ENCODE measurements at places on chromosomes 11 and 22.

- DNase-seq, result no peak
These were observed 3.4 kb upstream of the MOGAT2 start for GRCh38 chr11:75714211-75714610.

- DNase-seq, result no peak
These were observed 81.1 kb upstream of the KCNQ1OT1 start for GRCh38 chr11:2780850-2781407.

GRCh38 chr11:47617417-47617809 lies 23.2 kb upstream of the C1QTNF4 start:
- no peak for DNase-seq

DNA sequence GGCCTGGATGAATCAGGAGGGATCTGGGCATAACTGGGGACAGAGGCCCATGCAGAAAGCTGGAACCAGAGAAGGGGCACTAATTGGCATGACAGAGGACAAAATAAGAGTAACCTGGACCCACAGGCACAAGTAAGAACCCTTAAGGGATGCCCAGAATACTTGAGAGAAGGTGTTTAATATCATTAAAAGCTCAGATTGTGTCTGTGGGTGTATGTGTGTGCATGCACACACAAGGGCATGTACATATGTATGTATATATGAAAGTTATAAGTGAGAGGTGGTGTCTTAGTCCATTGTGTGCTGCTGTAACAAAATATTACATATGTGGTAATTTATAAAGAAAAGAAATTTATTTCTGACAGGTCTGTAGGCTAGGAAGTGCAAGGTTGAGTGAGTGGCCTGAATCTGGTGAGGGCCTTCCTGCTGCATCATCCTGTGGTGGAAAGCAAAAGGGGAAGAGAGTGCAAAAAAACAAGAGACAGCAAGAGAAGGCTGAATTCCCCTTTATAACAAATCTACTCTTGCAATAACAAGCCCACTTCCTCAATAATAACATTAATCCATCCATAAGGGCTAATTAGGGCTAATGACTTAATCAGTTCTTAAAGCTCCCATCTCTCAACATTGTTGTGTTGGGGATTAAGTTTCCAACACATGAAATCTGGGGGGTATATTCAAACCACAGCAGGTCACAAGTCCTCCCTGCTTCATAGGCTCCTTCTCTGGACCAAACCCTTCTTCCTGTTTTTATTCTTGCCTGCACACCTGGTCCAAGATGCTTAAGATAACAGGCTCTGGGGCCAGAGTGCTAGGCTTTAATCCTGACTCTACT lies 68.3 kb upstream of the POU2AF2 start:
- no peak for DNase-seq

GRCh38 chr22:27996529-27996925 lies 77.5 kb upstream of the PITPNB start:
- no peak for DNase-seq

DNA sequence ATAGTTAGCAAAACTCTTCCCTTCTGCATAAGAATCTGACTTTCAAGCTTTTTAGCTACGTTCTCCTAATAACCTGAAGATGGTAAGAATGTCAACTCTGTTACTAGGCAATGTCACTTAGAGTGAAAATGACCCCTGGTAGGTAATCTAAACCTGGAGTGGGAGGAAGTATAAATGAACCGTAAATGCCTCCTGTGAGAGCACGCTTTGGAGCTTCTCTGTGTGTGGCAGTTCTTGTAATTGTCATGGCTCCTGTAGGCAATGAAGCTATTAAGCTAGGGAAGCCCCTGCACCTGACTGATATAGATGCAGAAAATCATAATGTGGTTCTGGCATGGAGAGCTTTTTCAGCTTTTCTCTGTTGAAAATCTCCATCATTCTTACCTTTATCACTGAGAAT lies 29.4 kb downstream of the CALCA start:
- no peak for DNase-seq

GRCh38 chr11:69650832-69651344 lies 9.9 kb downstream of the CCND1 start:
- DNase-seq, result no peak

- DNase-seq, result no peak
These were observed 86.2 kb downstream of the UBASH3B start for GRCh38 chr11:122741613-122742300.

- DNase-seq, result no peak
These were observed 39.6 kb downstream of the TSPAN18 start for GRCh38 chr11:44766112-44766971.

DNA sequence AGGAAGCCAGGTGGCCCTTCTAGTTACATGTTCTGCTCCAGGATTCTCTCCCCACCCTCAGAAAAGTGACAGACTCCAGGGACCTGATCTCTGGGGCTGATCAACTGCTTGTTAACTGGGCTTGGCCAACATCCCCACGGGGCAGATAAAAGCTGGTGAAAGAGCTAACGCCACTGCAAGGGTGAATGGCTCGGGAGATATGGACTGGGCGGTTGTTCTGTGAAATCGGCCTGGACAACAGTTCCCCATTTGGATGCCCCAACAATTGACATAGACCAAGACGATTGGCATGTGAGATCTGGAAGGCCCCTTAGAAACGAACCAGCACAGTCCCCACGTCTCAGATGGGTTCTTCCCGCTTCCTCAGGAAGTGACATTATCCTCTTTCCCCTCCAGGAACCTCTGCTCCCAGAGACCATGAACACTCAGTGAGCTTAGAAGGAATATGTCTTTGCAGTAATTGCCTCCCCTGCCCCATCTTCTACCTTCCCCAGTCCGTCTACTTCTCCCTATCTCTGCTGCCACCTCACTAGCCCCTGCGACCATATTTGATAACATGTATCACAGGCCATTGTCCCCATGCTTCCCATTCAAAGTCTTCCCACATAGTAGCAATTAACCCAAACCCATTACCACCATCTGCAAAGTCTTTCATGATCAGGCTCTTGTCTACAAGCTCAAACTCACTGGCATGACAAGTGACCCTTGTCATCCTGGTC lies 5.6 kb upstream of the PRG2 start:
- no peak for DNase-seq

GRCh38 chr11:64566042-64566914 lies 24.7 kb upstream of the SLC22A12 start:
- DNase-seq, result no peak

GRCh38 chr11:60672255-60672654 lies 27.2 kb upstream of the MS4A8 start:
- no peak for DNase-seq

GRCh38 chr11:74707602-74708510 lies 23.4 kb downstream of the CHRDL2 start:
- DNase-seq, result no peak
